Panc1 (cell line): ENCODE measurements at places on chromosomes 5 and 9. TPM values are rescaled to one million over a fixed set of nuclear protein-coding genes. Genes with fewer than 3 reads are reported as not detected.

GRCh38 chr5:152185547-152186245, 219.4 kb downstream of the NMUR2 start:
- no peak overlapping the region for H3K27ac ChIP-seq
- H3K4me3 ChIP-seq: no peak overlapping the region
- no peaks in the 10 kb centered on the region for H3K36me3 ChIP-seq
- H3K27me3 ChIP-seq: no peaks in the 10 kb centered on the region
- H3K4me1 ChIP-seq: no peaks in the 10 kb centered on the region

DNA sequence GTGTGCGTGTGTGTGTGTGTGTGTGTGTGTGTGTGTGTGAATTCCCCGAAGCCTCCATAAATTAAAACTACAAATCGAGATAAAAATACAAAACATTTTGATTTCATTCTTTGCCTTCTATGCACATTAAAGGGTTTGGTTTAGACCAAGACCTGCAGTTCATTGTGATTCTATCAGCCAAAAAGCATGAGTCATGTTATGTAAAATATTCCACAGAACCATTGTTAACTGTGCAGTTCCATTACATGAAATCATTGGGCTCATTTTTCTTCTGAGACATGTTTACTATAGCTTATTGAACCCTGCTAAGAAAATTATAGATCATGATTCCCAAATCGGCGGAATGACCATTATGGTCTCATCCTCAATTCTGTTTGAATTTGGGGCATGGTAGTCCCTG, 11.7 kb downstream of the CAVIN4 start:
- H3K4me3 ChIP-seq: no peak overlapping the region
- H3K27ac ChIP-seq: no peak overlapping the region
- no peaks in the 10 kb centered on the region for H3K36me3 ChIP-seq
- H3K4me1 ChIP-seq: no peaks in the 10 kb centered on the region

- no peak overlapping the region for H3K4me3 ChIP-seq
- no peak overlapping the region for H3K27ac ChIP-seq
- H3K27me3 ChIP-seq: no peaks in the 10 kb centered on the region
- H3K36me3 ChIP-seq: no peaks in the 10 kb centered on the region
Observed at GRCh38 chr9:117873664-117874063, 169.5 kb downstream of the TLR4 start.

DNA sequence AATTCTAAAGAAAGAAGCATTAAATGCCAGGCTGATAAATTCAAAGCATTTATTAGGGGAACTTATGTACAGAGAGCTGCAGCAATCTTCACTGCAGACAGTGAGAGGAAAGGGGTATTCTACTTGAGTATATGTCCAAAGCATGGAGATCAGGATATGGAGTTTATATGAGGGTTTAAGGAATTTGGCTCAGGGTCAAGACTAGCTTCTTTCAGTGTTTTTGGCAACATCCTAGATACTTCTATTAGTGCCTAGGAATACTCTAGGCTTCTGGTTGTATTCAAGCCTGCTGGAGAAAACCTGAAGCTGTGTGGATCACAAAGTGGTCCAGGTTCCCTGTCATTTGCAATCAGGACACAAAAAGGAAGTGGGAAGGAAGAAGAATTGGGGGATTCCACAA, 194.6 kb downstream of the CETN3 start:
- H3K36me3 ChIP-seq: no peaks in the 10 kb centered on the region
- no peaks in the 10 kb centered on the region for H3K27me3 ChIP-seq
- no peak overlapping the region for H3K27ac ChIP-seq
- DNase-seq: no peak
- no peaks in the 10 kb centered on the region for H3K4me1 ChIP-seq
- H3K4me3 ChIP-seq: no peak overlapping the region

DNA sequence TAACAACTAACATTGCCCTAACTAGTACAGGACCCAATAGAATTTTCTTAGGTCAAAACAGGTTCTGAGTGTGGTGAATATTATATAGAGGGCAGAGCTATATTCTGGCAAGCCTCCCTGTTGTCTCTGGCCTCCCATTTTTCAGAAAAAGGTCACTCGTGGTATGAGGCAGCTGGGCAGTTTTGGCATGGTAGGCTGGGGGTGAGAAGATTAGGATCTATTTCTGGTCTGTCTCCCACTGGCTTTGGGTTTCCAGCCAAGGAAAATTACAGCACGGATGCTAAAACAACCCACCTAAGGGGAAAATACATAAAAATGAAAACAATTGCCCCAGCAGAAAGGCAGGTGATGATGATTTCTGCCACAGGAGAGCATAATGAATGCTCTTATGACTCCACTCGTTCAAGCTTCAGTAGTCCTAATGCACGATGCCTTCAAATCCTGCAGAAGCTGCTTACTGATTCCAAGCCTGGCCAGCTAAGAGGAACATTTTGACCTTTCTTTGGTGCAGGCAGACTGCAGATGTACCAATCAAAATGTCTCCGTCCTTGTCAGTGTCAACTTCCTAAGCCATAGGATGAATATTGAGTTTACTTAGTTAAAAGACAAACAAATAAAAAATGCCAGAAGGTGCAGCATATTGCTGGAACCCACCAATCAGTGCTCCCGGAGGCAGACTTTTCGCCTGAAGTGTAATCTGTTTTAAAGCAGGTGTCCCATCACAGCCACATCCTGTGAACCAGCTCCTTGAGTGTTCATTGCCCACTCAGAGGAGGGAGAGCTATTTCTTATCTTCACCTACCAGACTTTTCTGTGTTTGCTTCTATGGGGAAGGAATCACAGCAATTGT, 435.4 kb downstream of the ZSWIM6 start:
- H3K36me3 ChIP-seq: no peaks in the 10 kb centered on the region
- H3K27me3 ChIP-seq: peaks cover 6% of the 10 kb centered on the region
- H3K4me1 ChIP-seq: no peaks in the 10 kb centered on the region
- H3K27ac ChIP-seq: no peak overlapping the region
- H3K4me3 ChIP-seq: no peak overlapping the region

GRCh38 chr5:140126315-140127012, 727 bp downstream of the IGIP start:
- H3K4me3 ChIP-seq: no peak overlapping the region
- H3K4me1 ChIP-seq: peaks cover 41% of the 10 kb centered on the region
- no peak for DNase-seq
- no peaks in the 10 kb centered on the region; the same call in 1 of the 2 replicates for H3K36me3 ChIP-seq
- H3K27ac ChIP-seq: no peak overlapping the region
- H3K27me3 ChIP-seq: no peaks in the 10 kb centered on the region

- no peak for DNase-seq
- H3K4me3 ChIP-seq: no peak overlapping the region
- no peaks in the 10 kb centered on the region for H3K27me3 ChIP-seq
- peaks cover 6% of the 10 kb centered on the region; the same call in 1 of the 2 replicates for H3K4me1 ChIP-seq
Observed at GRCh38 chr5:124979251-124979650, 232.8 kb upstream of the ZNF608 start.

DNA sequence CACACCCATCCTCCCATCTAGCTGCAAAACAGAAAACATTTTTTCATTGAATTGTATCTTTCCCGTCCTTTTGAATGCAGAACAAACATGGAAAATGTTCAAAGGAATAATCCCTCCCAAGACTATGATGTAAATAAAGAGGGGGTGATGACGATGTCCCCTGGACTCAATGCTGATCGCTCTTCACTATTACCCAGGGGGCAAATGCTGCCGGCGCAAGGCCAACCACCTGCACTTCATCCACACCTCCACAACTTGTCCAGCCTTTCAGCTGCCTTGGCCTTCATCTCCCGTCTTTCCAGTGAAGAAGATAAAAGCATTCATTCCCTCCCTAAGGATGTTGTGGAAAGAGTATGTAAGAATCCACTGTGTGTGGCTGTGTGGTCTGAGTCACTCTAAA, 240.3 kb downstream of the AGTPBP1 start:
- no peak overlapping the region for H3K27ac ChIP-seq
- no peak overlapping the region for H3K4me3 ChIP-seq
- DNase-seq: no peak
- H3K27me3 ChIP-seq: no peaks in the 10 kb centered on the region
- H3K36me3 ChIP-seq: no peaks in the 10 kb centered on the region
- no peaks in the 10 kb centered on the region for H3K4me1 ChIP-seq

The SPINK4 gene
- not detected for total RNA-seq

GRCh38 chr9:109224751-109225150, 57.7 kb upstream of the FRRS1L start:
- DNase-seq: no peak
- no peaks in the 10 kb centered on the region for H3K36me3 ChIP-seq
- no peaks in the 10 kb centered on the region for H3K27me3 ChIP-seq
- H3K27ac ChIP-seq: no peak overlapping the region
